Stimulated activated CD4-positive, alpha-beta T cell treated with anti-CD3 and anti-CD28 coated beads, TNF-alpha, amount 100 ng/mL, for 48 hours (primary cell): ENCODE measurements at places on chromosomes 6 and 20.

GRCh38 chr6:112031960-112032359, 21.9 kb upstream of the CCN6 start:
- DNase-seq: no peak

DNA sequence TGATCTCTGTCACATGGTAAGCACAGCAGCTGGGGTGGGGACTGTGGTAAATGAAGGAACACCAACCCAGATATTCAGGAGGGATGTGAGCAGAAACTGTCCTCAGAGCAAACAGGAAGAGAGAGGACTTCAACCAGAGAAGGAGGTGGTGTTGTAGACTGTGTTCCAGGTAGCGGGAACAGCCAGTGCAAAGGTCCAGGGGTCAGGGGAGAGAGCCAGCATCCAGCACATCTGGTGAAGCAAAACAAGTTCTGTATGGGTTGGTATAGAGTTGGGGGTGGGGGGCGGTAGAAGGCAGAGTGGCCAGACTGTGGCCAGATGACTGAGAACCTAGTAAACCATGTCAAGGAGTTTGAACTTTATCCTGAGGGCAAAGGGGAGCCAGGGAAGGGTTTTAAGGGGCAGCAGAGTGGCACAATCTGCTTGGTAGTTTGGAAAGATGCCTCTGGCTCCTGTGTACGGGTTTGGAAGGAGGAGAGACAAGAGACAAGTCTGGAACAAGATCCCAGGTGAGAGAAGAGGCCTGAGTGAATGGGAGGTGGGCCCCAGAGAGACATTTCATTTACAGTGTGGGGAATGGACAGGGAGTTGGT, 27.8 kb upstream of the TTPAL start:
- no peak for DNase-seq

DNA sequence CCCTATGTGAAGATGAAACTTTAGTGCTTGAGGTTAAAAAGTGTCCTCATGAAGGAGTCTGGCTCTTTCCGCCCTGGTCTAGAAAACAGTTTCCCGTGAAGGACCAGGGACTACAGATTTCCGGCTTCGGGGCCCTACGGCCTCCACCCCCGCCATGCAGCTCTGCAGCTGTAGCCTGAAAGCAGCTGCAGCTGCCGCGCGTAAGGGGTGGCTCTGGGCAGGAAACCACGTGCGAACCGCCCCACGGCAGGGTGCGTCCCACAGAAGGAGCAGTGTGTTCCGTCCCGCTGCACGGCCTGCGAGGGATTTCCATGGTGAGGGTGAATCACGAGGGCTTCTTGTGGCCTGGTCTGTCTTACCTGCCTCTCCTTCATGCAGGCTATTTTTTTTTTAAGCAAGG, 117.0 kb downstream of the ERMARD start:
- DNase-seq: peak; percentile 12

DNA sequence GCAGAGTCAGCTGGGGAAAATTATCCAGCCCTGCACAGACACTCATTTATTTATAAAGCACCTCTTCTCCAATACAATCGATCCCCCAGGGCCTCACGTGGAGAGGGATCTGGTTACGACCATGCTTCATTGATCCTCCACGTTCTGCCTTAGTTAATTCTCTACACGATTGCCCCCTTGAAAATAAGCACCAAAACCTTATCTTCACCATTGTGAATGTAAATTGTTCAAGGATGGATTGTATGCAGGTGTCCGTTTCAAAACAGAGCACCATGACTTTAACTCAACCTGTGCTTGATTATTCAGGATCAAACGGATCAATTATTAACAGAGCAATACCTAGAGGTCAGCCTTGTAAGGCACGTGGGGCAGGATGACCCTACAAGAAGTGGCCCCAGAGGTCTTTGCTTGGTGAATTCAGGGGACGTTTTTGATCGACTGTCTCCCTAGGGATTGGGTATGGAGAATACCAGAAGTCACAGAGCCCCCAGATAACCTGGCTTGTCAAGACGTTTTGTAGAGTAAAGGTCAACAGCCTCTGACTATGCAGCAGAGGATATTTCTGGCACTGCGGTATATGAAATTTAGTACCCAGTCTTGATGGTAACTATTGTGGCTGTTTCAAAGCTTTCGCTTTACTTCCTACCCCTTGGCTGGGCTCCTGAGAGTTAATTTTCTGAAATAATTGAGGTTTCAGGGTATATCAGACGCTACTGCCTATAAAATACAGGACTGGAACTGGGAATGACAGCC, 112.1 kb downstream of the NFATC2 start:
- no peak for DNase-seq

DNA sequence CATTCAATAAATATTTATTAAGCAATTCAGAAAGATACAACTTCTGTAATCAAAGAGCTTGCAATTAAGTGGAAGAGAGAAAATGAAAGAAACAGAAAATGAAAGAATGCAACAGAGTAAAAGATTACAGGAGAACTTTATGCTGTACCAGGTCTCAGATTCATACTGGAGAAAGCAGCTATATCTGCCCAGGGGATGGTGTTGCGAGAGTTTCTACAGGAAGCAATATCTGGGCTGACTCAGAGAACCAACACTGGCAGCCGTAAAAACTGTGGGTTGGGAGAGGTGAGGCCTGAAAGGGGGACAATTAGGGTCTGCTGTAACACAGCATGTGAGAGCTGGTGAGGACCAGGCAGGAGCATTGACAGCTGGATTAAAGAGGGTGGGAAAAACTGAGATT, 256.7 kb upstream of the TCF21 start:
- DNase-seq: no peak

DNA sequence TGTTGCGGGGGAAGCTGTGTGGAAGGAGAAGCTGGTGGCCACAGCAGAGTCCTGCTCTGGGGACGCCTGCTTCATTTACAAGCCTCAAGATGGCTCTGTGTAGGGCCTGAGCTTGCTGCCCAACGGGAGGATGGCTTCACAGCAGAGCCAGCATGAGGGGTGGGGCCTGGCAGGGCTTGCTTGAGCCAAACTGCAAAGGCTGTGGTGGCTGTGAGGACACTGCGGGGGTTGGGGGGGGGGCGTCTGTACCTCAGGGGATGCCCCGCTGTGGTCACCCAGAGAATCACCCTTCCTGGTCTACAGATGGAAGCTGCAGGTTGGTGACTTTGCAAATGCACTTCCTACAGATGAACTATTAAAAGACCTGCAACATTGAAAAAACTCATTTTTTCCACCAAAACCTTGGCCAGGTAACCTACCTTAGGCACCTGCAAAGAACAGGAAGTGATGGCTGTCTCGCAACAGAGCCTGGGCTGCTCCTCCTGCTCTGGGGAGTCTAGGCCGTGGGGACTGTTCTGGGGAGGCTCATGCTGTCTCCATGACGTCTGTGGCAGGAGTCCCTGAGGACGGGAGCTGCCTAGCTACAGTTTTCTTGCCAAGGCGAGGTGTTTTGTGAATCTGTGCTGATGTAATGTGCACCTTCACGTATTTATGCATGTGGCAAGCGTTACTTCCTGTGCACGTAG, 7.3 kb downstream of the NPBWR2 start:
- no peak for DNase-seq

GRCh38 chr6:107956586-107957307, 1.3 kb downstream of the SEC63 start:
- no peak for DNase-seq

DNA sequence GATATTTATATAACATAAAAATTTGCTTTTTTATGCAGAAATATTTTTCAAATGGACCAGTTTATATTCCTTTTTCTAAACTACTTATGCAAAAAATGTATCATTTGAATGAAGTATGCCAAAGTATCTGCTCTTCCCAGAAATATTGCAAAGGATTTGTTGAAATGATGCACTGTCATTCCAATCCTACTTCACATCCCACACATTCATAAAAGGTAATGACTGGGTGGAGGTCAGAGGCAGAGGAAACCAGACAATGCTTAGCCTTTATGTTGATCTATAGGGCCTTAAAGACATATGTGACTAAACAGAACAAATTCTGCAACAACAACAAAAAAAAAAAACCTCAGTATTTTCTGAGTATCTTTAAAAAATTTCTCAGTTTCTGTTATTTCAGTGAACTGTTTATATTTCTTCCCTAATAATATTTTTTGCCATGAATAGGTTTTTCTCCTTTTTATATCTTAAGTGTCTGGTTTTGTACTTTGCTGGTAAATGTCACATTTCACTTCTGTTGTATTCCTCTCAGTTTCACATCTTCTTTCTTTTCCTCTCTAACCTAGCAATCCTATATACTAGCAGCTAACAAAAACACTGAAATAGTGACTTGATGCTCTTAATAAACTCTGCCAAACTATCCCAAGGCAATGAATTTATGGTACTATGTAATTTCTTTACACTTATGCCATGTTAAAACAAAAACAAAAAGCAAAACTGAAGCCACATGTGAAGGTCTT, 374.1 kb downstream of the BCKDHB start:
- DNase-seq: no peak

GRCh38 chr6:146103416-146104072, 74.7 kb downstream of the GRM1 start:
- no peak for DNase-seq

DNA sequence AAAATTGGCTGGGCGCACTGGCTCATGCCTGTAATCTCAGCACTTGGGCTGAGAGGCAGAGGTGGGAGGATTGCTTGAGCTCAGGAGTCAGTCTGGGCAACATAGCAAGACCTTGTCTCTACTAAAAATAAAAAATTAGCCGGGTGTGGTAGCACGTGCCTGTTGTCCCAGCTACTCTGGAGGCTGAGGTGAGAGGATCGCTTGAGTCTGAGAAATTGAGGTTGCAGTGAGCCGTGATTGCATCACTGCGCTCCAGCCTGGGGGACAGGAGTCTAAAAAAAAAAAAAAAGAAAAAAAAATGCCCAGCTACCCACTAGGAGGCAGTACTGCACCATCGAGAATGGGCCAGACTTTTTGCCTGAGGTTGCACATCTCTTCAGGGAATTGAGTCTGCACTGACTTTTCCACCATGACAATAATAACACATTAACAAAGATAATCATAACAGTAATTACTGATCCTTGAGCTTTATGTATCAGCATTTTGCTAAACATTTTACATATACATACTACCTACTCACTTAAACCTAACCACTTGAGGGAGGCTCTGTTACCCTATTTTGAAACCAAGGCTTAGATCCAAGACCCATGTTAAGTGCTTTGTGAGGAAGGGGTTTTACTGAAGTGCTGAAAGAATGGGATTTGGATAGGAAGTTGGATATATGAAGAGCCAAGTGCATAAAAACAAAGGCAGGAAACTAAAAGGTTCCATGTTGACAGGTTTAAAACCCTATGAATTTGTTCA, 21.0 kb downstream of the SRSF3 start:
- no peak for DNase-seq

DNA sequence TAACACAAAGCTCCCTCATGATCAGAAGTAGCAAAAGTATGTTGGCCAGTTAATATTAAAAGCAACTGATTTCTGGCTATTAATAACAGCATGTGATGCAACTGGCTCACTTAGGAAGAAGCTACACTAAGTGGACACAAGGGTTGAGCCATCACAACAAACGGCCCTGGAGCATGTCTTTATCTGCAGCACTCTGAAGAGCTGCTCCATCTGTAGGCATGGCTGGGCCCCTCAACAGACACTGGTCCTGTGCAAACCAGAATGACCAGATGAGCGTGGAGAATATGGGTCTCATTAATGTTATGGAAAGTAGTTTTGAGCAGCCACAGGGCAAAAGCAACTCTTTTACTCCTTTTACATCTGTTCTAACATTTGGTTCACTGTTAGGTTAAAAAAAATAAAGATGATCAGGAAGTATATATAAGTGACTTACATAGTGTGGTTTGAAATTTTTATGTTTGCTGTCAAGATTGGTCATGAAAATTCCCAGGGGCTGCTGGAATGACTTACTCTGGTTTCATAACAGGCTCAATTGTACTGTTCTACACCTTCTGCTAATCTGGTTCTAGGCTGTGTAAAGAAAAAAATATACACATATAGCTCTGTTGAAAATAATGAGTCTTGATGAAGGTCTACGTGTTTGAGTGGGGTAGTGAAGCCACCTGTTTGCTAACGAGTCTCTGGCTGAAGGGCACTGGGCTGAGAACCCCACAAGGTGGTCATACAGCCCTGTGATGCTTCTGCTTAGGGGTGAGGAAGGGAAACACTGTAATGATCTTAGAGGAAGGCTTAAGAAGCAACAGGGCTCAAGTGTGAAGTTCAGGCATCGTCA, 58.1 kb downstream of the INSM1 start:
- DNase-seq: no peak

GRCh38 chr6:152461556-152461955, 175.6 kb downstream of the SYNE1 start:
- DNase-seq: no peak

DNA sequence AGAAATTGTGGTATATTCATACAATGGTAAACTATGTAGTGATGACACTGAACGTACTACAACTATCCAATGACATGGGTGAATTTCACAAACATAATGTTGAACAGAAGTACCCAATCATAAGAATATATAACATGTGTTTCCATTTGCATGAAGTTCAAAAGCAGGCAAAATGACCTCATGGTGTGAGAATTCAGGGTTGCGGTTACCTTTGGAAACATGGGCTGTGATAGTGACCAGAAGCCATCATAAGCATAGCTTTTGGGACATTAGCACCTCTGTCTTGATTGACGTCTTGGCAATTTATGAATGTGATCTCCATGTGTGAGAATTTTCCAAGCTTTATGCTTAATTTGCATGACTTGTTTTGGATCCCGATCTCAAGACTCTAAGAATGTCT, 500.1 kb upstream of the JAG1 start:
- no peak for DNase-seq

DNA sequence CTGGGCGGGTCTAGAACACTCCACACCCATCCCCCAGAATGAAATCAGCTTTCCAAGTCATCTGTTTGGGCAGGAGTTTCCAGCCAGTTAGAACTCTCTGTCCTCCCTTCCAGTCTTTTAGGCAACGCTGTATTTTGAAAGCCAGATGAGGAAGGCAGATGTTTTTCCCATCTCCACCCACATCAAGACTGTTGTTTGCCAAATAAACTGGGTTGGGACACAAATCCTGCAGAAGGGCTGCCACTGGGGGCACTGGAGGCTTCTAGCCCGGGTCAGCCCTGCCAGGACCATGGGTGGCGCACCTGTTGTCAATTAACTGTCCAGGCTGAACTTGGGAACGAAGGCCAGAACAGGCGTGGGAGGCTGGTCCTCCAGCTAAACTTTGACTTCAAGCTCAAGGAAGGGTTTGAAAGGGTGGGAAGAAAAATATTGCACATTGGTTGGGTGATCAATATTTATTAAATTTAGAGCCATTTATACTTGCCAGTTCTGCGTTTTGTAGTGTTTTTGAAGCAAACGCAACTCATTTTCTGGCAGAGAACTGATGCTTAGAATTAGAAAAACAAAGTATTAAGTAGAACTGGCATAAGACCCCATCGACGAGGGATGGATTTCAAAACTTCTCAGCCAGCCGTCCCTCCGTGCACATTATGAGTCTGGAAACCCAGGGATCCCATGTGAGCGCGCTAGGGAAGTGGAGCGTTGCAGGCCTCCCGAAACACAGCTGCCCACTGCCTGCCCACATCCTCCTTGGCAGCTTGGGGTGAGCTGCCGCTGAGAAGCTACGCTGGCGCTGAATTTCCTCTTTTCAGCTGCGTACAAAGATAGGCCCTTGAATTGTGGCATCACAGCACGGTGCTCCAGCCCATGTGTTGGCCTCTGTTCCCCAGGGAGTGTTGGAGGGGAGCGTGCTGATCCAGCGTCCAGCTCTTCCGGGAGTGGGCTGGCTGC, 297.4 kb downstream of the QKI start:
- no peak for DNase-seq

GRCh38 chr20:24955045-24955444, 6.0 kb downstream of the CST7 start:
- no peak for DNase-seq
